ENCODE measurements at places on chromosomes 4 and X. TPM values are rescaled to one million over a fixed set of nuclear protein-coding genes. Genes with fewer than 3 reads are reported as not detected.

Gene COL4A6
- total RNA-seq: 3.9 TPM

Gene MND1
- 0.90 TPM for total RNA-seq

Gene VCX3B
- not detected for total RNA-seq

Gene VCX2
- total RNA-seq: not detected

Gene L1CAM
- 3.8 TPM for total RNA-seq

Gene ASB5
- 2.5 TPM for total RNA-seq

Gene TCEAL6
- total RNA-seq: not detected

Gene BEND2
- total RNA-seq: not detected

Gene MAGEA2
- not detected for total RNA-seq

Gene CTSO
- total RNA-seq: 15.0 TPM

Gene BEX2
- 0.57 TPM for total RNA-seq

DNA sequence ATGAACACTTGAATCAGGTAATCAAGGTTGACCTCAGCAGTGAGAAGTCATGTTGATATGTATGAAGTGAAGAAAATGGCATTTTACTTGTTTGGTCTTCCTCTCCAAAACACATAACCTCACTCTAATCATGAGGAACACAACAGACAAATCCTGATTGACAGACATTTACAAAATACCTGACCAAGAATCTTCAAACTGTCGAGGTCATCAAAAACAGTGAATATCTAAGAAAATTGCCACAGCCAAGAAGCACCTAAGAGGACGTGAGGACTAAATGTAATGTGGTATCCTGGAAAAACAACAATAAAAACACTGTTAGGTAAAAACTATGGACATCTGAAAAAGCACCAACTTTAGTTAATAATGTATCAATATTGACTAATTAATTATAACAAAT lies 129.5 kb upstream of the MAGEB18 start:
- no peak for DNase-seq

- no peak for DNase-seq
Observed at GRCh38 chr4:177385576-177386277, 56.5 kb downstream of the AGA start.

DNA sequence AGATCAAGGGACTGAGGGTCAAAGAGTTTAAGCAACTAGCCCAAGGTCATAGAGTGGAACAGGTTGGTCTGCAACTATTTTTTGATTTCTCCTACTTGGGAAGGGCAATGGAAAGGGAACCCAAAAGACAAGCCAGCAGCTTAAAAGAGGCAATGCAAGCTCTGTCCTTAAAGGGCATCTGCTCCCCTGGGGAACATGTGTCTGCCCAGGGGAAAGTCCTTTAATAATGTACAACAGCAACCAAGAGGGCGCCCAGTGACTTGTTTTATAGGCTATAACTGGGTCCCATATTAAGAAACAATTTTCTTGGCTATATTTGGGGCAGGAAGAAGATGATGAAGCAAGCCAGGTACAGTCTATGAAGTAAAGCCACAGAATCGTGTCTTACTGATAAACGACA lies 54.7 kb upstream of the RBM47 start:
- no peak for DNase-seq

GRCh38 chr4:166363198-166363597 lies 490.2 kb downstream of the TLL1 start:
- no peak for DNase-seq

DNA sequence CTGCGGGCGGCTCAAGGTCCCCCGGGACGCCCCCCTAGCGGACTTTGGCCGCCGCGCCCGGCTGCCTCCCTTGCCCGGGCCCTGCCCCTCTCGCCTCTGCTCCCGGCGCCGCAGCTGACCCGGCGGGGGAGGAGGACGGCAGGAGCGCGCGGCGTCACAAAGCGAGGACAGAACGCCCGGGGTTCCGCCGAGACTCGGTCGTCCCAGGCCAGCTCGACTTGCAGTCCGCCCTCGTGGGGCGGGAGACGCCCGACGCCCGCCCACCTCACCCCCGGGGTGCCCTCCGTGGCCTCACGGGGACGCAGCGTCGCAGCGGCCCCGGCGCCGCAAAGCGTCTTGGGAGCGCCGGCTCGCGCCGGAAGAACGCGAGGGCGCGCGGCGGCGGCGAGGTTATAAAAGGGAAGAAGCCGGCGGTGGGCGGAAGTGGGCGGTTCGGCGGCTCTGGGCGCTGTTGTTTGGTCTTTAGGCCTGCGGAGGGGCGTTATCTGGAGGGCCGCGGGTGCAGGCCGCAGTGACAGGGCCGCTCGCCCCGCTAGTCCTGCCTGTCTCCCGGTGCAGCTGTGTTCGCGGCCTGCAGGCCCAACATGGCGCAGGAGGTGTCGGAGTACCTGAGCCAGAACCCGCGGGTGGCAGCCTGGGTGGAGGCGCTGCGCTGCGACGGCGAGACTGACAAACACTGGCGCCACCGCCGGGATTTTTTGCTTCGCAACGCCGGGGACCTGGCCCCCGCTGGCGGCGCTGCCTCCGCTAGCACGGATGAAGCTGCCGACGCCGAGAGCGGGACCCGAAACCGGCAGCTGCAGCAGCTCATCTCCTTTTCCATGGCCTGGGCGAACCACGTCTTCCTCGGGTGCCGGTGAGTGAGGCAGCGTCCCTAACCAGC lies at the start of gene CDKN2AIP:
CDKN2AIP (plus strand) TSS at position 423 of the 883 bp plus-strand sequence; CDS start at position 585, 162 bp downstream.
- peak; percentile 98 for DNase-seq

- DNase-seq: no peak
Observed at GRCh38 chr4:8048856-8049676, 109.4 kb upstream of the AFAP1 start.

GRCh38 chrX:135521405-135522131 lies 1.1 kb downstream of the INTS6L start:
- peak; percentile 95 for DNase-seq

GRCh38 chr4:7332216-7333023 lies 102.3 kb downstream of the PSAPL1 start:
- peak; percentile 86 for DNase-seq

DNA sequence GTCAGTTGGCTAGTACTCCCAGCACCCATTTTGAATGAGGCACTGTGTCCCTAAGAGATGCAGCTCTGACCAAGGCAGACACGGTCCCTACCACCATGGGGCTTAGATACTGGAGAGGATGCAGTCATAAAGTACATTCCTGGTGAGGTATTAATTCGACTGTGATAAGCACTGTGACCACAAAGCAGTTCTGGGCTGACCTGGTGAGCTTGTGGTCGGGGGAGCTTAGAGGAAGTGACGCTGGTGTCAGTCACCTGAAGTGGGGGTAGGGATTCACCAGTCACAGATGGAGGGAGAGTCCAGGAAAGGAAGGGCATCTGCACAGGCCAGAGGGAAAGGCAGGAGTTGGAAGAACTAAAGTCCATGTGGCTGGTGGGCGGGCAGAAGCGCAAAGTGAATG lies 15.8 kb upstream of the CLTRN start:
- DNase-seq: no peak

DNA sequence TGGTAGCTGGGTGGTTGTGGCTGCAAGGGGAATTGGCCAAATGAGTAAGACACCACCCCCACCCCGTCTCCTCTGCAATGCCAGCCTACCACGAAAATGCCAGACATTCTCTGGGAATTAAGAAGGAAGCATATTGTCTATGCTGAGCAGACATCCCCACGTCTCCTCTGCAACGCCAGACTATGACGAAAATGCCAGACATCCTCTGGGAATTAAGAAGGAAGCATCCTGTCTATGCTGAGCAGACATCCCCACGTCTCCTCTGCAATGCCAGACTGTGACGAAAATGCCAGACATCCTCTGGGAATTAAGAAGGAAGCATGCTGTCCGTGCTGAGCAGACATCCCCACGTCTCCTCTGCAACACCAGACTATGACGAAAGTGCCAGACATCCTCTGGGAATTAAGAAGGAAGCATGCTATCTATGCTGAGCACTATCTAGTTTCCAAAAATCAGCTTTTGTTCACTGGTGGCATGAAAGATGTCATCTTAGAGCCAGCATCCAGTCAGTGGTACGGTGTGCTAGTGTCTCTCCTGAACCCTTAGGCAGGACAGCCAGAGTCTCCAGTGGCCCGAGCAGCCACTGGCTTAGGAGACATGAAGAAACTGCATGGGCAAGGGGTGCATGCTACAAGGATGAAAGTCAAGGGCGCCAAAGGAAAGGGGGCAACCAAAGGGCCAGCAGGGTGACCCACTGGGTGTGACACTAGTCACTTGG lies 339.8 kb upstream of the FRG1 start:
- DNase-seq: no peak

GRCh38 chrX:120242813-120243212 lies 7.8 kb upstream of the ZBTB33 start:
- no peak for DNase-seq

GRCh38 chr4:37873386-37873785 lies 17.5 kb upstream of the TBC1D1 start:
- DNase-seq: no peak

- DNase-seq: no peak
Observed at GRCh38 chr4:122065915-122066314, 86.2 kb upstream of the BLTP1 start.

DNA sequence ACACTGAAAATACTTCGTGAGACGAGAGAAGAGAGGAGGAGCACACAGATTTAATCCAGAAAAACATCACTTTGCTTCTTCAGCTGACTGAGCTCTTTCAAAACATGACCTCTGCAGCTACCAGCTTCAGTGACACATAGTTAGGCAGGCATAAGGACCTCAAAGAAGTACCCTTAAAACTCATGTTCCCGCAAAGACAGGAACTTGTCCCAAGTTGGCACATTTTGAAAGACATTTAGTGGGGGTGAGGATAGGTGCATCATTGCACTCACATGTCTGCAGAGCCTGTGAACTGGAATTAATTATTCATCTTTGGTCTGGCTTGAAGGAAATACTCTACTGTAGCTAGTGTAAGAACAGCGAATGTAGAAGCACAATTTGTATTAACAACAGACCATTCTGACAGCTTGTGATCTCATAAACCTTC lies 221.8 kb downstream of the MGST2 start:
- DNase-seq: no peak

GRCh38 chr4:81106150-81106549 lies 75.6 kb downstream of the BMP3 start:
- no peak for DNase-seq

DNA sequence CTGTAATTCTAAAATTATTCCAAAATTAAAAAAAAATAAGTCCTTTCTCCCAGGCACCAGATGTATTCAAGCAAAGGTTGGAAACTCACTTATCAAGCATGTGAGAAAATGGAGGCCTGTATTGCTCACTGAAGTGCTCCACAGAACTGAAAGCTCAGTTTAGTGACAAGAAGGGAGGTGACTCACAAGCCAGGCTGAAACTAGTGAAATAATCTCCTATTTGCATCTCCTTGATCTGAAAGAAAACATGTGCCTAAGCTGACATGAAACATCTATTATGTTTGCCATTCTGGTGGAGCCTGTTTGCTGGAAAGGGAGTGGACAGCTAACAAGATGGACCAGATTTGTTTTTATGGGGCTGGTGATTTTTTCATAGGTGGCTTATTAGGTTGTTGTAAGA lies 54.0 kb upstream of the AMELX start:
- DNase-seq: no peak

DNA sequence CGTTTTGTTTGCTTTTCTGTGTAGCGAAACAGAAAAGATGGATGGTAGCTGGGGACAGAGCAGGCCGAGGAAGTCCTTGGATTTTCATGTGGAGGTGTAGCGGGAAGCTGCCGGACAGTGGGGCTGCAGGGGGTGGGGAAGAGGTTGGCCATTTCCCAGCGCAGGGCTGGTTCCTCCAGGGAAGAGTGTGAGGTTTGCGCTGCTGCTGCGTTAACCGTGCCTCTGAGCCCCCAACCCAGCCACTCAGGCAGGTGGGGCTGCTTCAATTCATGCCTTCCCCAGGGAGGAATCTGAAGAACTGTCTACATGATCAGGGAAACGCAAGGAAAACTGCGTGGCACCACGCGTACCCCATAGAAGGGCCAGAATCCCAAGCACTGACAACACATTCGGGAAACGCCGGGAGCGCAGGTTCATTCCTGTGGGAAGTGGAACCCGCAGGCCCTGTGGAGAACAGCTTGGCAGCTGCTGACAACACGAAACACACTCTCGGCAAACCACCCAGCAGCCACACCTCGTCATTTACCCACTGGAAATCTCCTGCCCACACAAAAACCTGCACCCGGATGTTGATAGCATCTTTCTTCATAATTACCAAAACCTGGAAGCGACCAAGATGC lies 57.7 kb downstream of the PCGF3 start:
- no peak for DNase-seq

DNA sequence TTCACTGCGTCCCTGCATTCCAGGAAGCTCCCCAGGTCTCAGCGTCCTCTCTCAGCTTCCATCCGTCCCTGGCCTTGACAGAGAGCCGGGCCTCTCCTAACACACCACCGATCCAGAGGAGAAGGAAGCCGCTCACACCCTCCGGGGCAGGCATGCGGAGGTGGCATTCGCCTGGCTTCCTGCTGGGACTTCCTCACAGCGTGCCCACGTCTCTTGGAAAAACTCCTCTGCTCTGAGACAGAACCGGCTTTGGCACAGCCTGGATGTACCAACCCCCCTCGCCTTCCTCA lies 3.2 kb downstream of the CTAG2 start:
- DNase-seq: peak; percentile 64

GRCh38 chrX:134444681-134445080 lies 15.3 kb upstream of the HPRT1 start:
- no peak for DNase-seq

DNA sequence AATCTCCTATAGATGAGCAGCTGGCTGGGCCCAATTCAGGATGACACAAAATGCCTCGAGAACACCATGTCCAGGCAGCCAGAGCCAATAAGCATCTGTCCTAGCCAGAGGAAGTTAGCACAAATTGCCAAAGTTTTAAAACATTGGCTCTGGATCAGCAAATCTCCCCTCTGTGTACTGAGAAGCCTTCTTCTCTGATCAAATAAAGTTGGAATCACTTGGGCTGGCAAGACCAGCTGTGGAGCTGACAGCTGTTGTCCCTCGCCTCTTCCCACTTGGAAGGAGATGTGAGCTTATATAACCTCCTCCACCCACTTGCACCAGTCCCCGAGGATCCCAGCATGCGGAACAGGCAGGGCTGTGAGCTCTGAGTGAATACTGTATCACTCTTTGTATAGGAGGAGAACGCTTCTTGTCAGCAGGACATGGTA lies 183.9 kb downstream of the OPHN1 start:
- DNase-seq: no peak

- DNase-seq: no peak
Observed at GRCh38 chr4:139025841-139026240, 10.3 kb downstream of the NOCT start.

GRCh38 chrX:140343226-140343868 lies 161.5 kb downstream of the SOX3 start:
- no peak for DNase-seq

DNA sequence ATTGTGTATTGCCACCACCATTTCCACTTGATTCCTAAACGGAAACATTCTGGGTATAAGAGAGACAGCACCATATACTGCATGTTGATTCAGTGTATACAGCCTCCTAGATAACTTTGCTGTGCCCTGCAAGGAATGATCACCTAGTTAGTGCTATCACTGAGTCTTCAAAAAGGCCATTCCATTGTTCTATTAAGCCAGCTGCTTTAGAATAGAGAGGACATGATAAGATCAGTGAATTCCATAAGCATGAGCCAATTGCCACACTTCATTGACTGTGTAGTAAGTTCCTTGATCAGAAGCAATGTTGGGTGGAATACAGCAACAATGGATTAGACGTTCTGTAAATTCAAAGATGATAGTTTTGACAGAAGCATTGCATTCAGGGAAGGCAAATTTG lies 1047.3 kb downstream of the PCDH18 start:
- no peak for DNase-seq

- DNase-seq: no peak
Observed at GRCh38 chr4:101954351-101954750, 163.8 kb downstream of the BANK1 start.

- no peak for DNase-seq
Observed at GRCh38 chr4:22416403-22416802, 99.5 kb downstream of the ADGRA3 start.

Data from posterior vena cava (tissue), 2 donors.